ENCODE measurements at places on chromosomes 2 and 18.
A peak's percentile ranks its signal among the peaks of the same experiment; 100 is the strongest.

DNA sequence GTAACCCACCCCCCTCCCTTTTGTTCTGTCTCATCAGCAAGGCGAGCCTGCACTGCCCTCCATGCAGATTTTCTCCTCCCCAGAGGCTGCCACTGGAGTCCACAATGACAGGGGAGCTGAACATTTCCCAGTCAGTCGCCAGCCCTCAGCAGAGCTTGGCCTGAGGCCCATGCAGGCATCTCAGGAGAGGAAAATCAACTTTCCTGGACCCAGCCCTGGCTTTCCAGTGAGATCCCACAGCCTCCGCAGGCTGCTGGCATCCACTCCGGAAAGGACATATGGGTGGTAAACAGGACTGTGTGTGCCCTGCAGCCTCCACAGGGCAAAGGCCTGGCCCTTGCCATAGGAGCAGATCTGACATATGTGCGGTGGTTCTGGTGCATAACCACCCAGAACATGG, 253.8 kb downstream of the TNS1 start:
- no peak for DNase-seq

DNA sequence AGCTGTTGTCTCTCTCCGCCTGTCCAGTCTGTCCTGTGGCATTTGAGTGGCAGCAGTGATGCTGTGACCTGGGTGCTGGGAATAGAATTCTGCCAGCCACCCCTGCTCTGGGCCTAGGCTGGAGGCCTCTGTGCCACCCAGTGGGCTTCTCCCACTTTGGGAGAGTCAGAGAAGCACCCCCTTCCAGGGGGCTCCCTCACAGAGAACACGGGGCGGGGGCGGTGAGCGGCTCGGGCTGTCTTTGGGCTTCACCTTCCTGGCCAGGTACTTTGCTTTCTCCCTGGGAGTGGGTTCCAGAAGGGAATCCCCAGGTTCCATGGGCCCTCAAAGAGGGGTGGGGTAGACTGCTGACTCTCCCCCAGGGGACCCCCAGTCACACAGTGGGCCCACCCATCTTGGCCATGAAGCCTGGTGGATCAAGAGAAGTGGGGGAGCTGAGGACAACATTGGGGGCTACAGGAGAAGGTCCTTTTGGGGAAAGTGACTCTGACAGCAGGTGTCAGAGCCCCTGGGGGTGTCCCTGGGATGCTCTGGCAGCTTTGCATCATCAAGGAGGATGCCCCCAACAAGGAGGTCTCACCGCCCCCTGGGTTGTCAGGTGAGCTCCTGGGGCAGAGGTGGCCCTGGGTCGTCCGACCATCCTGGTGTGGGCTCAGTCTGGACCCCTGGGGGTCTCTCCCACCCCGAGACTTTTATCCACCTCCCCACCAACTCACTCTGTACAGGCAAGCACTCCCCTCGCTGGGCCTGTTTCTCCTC, 18.8 kb upstream of the BOK start:
- DNase-seq, result no peak

DNA sequence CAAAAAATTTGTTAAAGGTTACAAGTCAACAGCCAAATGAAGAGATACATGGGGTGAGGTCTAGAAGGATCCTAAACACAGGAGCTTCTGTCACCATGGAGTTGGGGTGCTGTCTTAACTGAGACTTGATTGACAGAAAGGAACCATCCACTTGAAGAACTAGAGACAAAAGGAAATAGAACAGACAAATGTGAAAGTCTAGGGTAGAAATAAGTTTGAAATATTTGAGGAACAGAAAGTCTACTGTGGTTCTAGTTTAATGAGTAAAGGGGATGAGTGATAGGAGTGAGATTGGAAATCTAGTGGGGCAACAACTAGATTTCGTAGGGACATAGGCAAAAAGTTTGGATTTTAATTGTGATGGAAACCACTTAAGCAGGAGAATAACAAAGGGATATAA, 18.7 kb downstream of the RBBP8 start:
- DNase-seq, result no peak

DNA sequence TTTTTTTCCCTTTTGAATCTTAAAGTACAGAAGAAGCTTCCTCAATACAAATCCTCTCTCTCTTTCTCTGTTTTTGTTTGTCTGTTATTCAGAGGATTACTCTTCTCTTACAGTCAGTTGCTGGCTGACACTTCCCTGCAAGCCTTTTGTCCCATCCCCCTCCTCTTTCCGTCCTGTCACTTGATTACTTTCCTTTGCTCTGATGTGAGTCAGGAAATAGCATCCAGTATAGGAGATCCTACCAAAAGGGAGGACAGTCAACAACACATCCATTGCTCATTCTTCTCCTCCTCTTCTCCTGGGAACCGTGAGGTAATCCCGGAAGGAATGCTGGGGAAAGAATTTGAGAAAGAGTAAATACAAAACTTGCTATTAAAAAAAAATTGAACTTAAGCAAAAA, 79.3 kb upstream of the SCN7A start:
- peak; percentile 8 for DNase-seq

- peak; percentile 34 for DNase-seq
These were observed 21.4 kb downstream of the FAM98A start for GRCh38 chr2:33577668-33578067.

All from AG10803 (cell line).